ENCODE measurements at places on chromosomes 16 and 17. TPM values are rescaled to one million over a fixed set of nuclear protein-coding genes. Genes with fewer than 3 reads are reported as not detected.
A peak's percentile ranks its signal among the peaks of the same experiment; 100 is the strongest.

- H3K27ac ChIP-seq = no peak overlapping the region
- no peaks in the 10 kb centered on the region for H3K36me3 ChIP-seq
- no peaks in the 10 kb centered on the region for H3K4me1 ChIP-seq
- peaks cover 17% of the 10 kb centered on the region for H3K27me3 ChIP-seq
- DNase-seq = no peak
Measured at GRCh38 chr17:76886395-76886794, 18.2 kb downstream of the MGAT5B start.

GRCh38 chr16:30649725-30650368 lies 913 bp upstream of the PRR14 start:
- peak overlapping the region; percentile 96 for H3K4me3 ChIP-seq
- H3K27ac ChIP-seq = peak overlapping the region; percentile 72
- no peaks in the 10 kb centered on the region for H3K36me3 ChIP-seq
- H3K4me1 ChIP-seq = peaks cover 9% of the 10 kb centered on the region
- no peaks in the 10 kb centered on the region for H3K27me3 ChIP-seq
- DNase-seq = no peak

DNA sequence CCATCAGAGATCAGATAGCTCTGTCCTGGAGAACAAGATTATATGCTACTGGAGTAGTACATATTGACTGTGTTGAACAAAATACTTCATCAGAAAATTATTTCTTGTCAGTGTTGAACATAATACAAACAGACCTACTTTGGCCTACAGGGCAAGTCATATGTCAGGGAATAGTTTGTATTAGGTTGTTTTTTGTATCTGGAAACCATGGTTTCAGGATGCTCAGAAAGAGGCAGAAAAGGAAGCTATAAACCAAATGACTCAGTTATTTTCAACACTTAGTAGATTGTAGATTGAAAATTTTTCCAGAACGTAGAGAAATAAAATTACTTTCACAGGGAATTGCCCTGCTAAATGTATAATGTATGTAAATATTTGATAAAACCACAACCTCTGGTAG lies 198.4 kb downstream of the CYB561 start:
- peaks cover 8% of the 10 kb centered on the region for H3K36me3 ChIP-seq
- H3K27ac ChIP-seq = peak overlapping the region; percentile 40
- peak; percentile 50 for DNase-seq
- H3K4me3 ChIP-seq = no peak overlapping the region
- no peaks in the 10 kb centered on the region for H3K27me3 ChIP-seq
- peaks cover 43% of the 10 kb centered on the region for H3K4me1 ChIP-seq

DNA sequence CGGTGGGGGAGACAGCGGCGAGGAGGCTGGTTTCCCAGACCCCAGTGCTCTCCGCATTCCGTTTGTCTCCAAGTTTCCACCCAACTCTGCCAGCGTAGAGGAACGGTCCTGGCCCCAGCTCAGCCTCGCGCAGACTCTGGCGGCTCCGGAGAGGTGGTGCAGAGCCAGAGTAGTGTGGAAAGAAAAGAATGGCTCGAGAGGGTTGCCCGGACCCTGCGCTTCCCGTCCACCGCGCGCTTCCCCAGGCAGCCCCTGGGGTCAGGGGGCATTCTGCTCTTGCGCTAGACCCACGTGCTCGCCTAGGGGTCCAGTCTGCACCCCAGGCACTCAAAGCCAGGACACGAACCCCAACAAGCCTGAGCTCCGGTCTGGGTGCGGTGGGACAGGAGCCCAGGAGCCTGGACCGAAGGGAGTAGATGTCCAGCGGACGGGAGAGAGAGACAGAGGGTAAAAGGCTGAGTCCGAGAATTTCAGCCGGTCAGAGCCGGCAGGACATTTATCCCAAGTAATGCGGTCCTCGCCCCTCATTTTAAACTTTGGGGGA lies 3.8 kb downstream of the PMP22 start:
- peak overlapping the region; percentile 94 for H3K4me3 ChIP-seq
- peak overlapping the region; percentile 90 for H3K27ac ChIP-seq
- DNase-seq = peak; percentile 89
- H3K36me3 ChIP-seq = peaks cover 7% of the 10 kb centered on the region
- H3K4me1 ChIP-seq = peaks cover 29% of the 10 kb centered on the region
- no peaks in the 10 kb centered on the region for H3K27me3 ChIP-seq

- H3K4me3 ChIP-seq = no peak overlapping the region
- H3K4me1 ChIP-seq = peaks cover 18% of the 10 kb centered on the region
- H3K27me3 ChIP-seq = no peaks in the 10 kb centered on the region
Measured at GRCh38 chr16:81586417-81586816, 141.8 kb downstream of the CMIP start.

The KRT25 gene
- not detected for polyA plus RNA-seq

The ERAL1 gene
- 60.0 TPM for polyA plus RNA-seq
